ENCODE measurements at places on chromosomes 16 and 17. TPM values are rescaled to one million over a fixed set of nuclear protein-coding genes. Genes with fewer than 3 reads are reported as not detected.

The COQ9 gene
- total RNA-seq, result 55.8 TPM

The RARA gene
- total RNA-seq, result 6.0 TPM

The TAC4 gene
- total RNA-seq, result not detected

The PIK3R5 gene
- not detected for total RNA-seq

The TBC1D3G gene
- total RNA-seq, result not detected

The CEMP1 gene
- not detected for total RNA-seq

The JPH3 gene
- total RNA-seq, result 0.65 TPM

DNA sequence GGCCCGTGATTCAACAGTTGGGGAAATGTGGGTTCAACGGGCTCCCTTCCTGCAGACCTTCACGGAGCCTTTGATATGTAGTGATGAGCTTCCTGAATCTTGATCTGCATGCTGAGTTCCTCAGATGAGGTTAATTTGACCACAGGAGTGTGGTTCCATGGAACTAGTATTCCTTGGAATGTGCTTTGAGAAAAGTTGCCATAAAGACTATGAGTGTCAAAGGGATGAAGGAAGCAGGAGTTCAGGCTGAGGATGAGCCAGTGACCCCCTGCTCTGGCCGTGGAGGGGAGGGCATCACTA lies 229.2 kb downstream of the MSI2 start:
- peak; percentile 42 for DNase-seq

DNA sequence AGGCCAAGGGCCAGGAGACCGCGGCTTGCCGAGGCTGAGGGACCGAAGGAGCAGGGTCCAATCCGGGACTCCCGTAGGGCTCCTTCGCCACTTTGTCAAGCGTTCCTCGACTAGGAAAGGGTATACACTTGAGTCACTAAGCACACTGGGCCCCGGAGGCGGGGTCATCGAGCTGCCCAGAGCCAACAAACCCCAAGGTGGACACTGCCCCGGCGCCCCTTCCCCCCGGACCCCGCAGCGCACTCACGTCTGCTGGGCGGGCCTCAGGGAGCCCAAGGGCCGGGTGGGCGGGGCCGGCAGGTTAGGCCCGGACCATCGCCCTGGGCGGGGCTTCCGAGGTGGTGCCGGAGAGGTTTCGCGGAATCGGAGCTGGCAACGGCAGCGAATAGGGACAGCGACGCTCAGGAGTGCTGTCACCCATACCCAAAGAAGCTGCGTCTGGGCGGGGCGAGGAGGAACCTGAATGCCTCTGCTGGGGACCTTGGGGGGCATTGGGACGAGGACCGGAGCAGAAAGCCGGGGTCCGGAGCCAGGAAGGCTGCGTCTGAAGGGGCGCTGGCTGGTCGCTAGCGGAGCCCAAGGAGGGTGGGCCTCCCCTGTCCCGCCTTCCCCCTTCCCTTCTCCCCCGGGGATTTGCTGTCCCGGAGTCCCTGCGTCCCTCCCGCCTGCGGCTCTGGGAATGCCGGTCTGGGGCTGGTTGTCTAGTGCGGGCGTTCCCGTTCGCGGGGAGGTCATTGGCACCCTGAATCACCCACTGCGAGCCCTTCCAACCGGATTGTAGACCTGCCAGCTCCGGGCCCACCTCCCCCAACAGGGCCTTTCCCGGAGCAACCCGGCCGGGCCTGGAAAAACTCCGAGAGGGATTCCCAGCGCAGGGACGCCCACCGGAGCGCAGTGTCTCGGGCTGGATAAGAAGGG lies 118.2 kb upstream of the SMURF2 start:
- peak; percentile 57 for DNase-seq

DNA sequence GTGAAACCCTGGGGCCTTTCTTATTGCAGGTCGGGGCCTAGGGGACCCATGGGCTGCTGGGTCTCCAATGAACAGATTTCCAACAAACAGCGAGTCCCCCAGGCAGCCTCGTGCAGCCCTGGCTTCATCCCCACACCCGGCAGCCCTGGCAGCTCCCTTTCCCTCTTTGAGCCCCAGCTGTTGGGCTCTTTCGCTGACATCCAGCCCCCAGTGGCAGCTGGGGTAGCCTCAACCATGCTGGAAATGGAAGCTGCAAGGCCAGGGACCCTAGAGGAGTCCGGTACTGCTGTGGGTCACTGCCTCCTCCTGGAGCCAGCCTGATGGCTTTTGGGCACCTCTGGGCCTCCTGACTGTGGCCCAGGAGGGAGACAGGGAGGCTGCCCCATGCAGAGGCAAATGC lies 5.9 kb downstream of the RPUSD1 start:
- DNase-seq, result no peak

DNA sequence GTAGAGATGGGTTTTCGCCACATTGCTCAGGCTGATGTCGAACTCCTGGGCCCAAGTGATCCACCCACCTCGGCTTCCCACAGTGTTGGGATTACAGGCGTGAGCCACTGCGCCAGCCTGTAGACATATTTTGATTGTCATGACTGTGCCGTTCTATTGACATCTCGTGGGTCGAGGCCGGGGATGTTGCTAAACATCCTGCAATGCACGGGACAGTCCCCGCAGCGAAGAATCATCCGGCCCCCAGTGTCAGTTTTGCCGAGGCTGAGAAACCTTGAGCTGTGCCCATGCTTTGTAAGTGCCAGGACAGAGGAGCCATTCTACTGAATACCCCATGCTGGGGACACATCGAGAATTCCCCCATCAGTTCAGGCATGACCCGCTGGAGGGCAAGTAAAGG lies 69.1 kb upstream of the GSE1 start:
- no peak for DNase-seq

- DNase-seq, result no peak
Measured at GRCh38 chr16:27152121-27152520, 51.2 kb upstream of the KDM8 start.

DNA sequence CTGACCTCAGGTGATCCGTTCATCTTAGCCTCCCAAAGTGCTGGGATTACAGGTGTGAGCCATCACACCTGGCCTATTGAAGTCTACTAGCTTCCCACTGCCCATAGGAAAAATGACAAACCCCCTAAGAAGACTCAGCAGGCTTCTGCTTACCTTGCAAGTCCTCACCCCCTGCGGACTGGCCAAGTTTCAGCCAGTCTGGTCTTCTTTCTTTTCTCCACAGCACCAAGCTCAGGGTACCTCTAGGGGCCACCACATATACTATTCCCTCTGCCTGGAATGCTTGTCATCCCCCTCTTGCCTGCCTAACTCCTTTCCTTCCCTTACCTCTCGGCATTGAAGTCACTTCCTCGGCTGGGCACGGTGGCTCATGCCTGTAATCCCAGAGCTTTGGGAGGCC lies 31.2 kb downstream of the ABCC3 start:
- DNase-seq, result no peak

DNA sequence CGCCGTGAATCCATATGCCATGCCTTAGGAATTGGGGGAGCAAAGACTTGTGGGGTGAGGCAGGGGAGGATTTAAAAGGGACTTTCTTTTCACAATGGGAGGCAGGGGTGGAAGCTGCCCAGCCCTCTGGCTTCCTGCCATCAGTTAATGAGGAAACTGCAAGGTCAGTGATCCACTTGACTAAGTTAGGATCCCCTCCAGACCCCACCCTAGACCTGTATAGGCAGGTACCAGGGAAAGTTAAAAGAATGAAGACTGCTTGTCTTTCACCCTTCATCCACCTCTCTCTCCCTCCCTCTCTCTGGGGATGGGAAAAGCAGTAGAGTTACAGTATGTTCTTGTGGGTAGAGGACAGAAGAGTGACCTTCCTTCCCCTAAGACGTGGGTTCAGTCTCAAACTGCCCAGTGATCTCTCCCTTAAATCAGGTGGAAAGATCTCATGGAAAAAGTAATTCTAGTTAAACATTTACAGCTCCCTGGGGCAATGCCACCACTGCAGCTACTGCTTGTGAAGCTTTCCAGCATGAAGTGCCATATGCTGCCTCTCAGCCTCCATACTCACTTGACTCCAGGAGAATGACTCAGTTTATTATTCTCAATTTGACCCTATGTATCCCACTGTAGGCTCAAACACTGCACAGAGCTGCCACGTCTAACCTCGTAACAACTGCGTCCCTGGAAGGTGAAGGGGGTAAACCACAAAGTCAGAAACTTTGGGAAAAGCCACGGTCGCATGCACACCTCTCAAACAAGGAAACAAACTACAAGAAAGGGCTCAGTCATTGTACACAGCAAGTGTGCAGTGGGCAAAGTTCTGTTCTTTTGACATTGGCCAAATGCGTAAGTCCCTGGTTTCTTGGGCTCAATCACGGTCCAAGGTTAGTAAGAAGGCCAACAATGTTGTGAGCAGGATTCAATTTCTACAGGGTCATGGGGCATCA lies 1.2 kb downstream of the COA3 start:
- no peak for DNase-seq

- peak; percentile 92 for DNase-seq
Measured at GRCh38 chr17:2094891-2095535, 40.1 kb downstream of the HIC1 start.

DNA sequence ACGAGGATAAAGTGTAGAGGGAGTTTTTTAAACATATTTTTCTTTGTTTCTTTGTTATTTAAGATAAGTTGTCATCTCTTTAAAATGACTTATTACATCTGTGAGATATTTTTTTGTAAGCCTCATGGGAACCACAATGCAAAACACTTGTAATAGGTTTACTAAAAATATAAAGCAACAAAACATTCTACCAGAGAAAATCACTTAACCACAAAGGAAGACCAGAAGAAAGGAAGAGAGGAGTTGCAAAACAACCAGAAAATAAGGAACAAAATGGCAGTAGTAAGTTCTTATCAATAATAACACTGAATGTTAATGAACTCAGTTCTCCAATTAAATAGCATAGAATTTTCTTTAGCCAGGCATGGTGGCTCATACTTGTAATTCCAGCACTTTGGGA lies 22.9 kb downstream of the DHRS7B start:
- DNase-seq, result no peak

DNA sequence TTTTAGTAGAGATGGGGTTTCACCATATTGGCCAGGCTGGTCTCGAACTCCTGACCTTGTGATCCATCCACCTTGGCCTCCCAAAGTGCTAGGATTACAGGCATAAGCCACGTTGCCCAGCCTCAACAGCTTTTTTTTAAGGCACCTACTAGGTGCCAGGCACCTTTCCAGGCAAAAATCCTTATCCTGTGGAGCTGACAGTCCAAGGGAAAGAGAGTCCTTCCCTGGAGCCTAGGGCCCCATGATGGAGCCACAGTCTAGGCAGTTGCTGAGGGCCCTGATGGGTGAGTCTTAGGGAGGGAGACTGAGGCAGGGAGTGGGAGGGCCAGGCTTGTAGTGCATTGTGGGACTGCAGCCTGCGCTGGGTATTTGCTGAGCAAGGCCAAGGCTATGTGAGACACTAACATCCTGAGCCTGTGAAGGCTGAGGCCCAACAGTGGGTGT lies 79.6 kb upstream of the TOB1 start:
- no peak for DNase-seq

DNA sequence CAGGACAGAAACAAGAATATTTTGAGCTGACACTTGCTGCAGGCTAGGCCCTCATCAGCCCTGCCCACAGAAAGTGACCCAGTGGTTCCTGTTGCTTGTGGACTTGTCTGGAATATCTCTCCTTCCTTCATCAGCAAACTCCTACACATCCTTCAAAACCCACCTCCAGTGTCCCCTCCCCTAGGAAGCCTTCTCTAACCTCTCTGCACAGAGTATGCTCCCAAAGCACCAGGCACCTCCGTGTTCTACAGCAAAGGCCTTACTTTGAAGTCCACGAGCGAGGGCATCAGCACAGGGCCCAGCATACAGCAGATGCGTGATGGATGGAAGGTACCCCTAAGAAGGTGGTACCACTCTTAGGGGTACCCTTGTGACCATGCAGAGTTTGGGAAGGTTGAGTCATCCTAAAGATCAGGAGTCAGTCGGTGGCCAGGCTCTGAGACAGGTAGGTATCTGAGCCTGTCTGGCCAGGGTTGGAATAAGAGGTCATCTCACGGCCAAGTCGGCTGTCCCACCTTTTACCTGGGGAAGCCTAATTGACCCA lies 2.0 kb downstream of the CCDC102A start:
- DNase-seq, result no peak

DNA sequence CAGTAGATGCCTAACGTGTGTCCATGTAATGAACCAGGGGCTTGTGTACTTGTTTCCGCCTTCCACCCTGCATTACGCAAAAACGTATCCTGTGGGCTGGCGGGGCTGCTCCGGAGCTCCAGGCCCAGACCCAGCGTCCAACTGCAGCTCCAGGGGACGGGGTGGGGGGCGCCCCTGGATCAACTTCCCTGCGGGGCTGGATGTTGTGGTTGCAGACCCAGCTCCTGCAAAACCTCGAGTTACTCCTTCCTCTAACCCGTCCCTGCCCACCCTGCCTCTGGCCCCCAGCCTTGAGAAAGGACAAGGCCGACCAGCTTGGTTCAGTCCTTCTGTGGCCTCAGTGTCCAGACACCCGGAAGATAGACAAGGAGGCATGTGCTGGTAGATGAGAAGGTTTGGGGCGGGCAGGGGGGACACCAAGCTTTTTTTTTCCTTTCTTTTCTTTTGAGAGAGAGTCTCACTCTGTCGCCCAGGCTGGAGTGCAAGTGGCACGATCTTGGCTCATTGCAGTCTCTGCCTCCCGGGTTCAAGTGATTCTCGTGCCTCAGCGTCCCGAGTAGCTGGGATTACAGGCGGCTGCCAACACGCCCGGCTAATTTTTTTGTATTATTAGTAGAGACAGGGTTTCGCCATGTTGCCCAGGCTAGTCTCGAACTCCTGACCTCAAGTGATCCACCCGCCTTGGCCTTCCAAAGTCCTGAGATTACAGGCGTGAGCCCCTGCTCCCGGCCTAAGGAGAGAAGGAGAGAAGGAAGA lies 731 bp upstream of the EXOC7 start:
- DNase-seq, result no peak

GRCh38 chr17:16589097-16589969 lies 20.3 kb upstream of the ZNF287 start:
- DNase-seq, result peak; percentile 89

GRCh38 chr17:82791532-82791931 lies 39.7 kb downstream of the TBCD start:
- DNase-seq, result peak; percentile 60

GRCh38 chr16:2687531-2688308 lies 5.4 kb downstream of the KCTD5 start:
- DNase-seq, result no peak

DNA sequence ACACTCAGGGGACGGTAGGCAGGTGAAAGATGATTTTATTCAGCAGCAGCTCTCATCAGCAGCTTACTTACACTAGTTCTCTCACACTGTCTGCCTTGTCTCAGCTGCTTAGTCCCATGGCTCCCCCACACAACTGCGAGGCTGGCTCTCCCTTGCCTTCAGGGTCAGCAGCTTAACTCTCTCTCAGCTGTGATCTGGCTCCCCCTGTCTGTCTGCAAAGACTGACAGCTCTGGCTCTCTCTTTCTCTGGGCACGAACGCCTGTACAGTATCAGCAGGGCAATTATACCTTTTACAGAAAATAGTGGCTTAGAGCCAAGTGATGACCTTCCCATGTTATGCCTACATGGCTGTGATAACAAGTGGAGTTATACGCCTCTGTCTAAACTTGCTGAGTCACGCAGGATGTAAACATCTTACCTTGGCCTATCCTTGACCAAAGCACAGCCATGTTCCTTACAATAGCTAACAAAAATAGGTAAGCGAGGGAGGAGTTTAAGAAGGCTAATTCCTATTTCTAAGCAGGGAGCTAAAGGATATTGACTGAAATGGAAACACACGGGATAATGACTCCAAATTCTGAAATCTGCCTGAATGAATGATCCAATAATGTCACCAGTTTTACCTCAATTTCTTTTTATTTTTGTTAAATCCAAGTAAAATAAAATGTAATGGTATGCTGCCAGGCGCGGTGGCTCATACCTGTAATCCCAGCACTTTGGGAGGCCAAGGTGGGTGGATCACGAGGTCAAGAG lies 1.1 kb upstream of the NDUFAB1 start:
- DNase-seq, result peak; percentile 70

Measured in lung microvascular endothelial cell (primary cell).